Stimulated activated CD4-positive, alpha-beta T cell treated with anti-CD3 and anti-CD28 coated beads, Interleukin-12 subunit alpha, Interleukin-12 subunit beta, amount 100 ng/mL, for 24 hours (primary cell): ENCODE measurements at places on chromosomes 6 and 20.

DNA sequence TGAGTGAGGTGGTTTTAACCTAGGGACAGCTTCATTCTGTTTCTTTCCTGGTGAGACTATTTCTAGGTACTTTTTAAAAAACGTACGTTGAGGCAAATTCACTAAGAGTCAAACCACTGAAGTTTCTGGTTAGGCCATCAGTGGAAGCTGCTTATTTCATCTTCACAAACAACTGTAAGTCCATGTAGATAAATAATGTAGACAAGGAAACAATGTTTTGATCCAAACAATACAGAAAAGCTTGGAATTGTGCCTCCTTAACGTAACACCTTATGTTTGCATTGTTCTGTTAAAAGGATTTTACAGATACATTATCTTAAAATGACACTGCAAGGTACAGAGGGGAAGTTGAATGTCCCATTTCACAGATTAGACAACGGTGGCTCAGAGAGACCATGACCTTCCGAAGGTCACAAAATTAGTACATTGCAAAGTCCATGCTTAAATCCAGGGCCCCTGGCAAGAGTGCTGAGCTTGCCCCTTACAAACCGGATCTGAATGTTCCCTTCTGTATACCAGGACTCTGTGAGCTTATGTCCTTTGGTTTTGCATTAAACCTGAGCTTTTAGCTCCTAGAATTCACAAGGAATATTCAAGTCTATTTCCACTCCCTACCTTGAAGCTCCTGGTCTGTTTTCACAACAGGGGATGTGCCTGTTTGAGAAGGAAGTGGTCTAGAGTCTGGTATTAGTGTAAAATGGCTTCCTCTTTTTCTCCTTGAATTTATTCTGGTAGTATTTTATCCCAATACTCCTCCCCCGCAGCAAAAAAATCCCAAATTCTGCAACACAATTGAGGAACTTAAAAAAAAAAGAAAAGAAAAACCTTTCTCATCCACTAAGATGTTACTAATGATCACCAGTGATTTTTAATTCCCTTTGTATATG, 28.9 kb upstream of the ZNF217 start:
- DNase-seq: no peak

DNA sequence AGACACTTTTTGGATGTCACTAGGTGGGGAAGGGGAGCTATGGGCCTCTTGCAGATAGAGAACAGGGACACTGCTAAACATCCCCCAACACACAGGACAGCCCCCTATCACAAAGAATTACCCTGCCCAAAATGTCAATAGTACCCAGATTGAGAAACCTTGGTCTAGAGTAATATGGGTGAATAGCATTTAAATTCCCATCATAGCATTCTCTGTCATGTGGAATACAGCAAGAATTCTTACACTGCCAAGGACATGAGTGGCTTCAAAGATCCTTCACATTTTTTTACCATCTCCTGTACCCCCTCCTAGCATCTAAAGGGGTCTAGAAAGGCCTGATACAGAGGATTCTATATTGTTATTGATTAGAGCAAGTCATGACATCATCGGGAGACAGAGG, 83.1 kb upstream of the SSTR4 start:
- no peak for DNase-seq

DNA sequence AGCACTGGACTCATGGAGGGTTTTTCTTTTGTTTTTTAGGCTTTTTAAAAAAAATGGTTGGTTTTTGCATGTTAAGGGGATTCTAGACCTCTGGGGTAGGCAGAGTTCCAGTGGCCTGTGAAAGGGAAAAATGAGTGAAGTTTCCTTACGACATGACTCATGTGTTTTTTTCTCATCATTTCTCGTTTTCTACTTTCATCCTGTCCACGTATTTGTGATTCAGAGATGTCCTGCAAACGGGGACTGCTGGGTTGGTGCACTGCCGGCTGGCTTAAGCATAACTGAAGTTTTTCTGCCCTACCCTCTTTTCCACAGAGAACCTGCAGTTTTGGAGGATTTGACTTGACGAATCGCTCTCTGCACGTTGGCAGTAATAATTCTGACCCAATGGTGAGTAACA, 182.3 kb downstream of the SASH1 start:
- DNase-seq: no peak

DNA sequence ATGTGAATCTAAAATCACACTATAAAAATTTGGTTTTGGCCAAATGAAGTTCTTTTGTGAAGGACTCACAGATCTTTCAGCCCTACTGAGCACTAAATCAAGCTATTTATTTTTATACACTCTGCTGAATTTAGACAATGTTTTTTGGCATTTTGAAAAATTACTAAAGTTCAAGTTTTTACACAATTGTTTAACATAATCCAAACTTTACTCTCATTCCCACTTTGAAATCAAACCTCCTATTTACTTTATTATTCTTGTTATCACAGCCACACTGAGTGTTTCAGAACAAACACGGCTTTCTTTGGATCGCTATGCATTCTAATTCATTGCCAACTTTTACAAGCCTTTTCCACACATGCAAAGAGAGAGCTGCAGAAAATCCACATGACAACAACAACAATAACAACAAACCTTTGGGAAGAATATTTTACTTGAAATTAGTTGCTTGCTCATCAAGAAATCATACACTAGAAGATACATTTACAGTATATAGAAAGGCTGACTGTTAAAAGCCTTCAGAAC, 49.1 kb upstream of the TMEM30A start:
- no peak for DNase-seq

GRCh38 chr20:57396984-57397692, 5.9 kb downstream of the RBM38 start:
- no peak for DNase-seq

GRCh38 chr6:53514677-53515076, 30.2 kb downstream of the GCLC start:
- no peak for DNase-seq

- no peak for DNase-seq
These were observed 109.2 kb downstream of the FOXF2 start for GRCh38 chr6:1498491-1499113.

DNA sequence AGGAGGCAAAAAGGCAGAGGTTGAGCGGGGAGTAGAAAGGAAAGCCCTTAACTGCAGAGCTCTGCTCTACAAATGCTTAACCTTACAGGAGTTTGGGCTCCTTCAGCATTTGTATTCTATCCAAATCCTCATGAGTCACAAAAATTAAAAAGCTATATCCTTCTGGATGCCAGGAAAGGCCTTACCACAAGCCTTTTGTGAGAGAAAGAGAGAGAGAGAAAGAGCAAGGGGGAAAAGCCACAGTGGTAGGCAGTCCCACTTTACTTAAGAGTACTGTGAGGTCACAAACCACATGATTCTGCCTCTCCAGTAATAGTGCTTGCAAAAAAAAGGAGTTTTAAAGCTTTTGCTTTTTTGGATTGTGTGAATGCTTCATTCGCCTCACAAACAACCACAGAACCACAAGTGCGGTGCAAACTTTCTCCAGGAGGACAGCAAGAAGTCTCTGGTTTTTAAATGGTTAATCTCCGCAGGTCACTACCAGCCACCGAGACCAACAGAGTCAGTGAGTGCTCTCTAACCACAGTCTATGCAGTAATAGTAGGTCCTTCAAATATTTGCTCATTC, at the start of gene RUNX2:
RUNX2 (plus strand) TSS at position 375 of the 567 bp plus-strand sequence. CDS start 397 bp downstream, outside the sequence.
- no peak for DNase-seq

GRCh38 chr20:32664678-32665159, 9.0 kb downstream of the C20orf203 start:
- DNase-seq: no peak

GRCh38 chr6:34360556-34360955, 31.9 kb downstream of the NUDT3 start:
- DNase-seq: no peak

DNA sequence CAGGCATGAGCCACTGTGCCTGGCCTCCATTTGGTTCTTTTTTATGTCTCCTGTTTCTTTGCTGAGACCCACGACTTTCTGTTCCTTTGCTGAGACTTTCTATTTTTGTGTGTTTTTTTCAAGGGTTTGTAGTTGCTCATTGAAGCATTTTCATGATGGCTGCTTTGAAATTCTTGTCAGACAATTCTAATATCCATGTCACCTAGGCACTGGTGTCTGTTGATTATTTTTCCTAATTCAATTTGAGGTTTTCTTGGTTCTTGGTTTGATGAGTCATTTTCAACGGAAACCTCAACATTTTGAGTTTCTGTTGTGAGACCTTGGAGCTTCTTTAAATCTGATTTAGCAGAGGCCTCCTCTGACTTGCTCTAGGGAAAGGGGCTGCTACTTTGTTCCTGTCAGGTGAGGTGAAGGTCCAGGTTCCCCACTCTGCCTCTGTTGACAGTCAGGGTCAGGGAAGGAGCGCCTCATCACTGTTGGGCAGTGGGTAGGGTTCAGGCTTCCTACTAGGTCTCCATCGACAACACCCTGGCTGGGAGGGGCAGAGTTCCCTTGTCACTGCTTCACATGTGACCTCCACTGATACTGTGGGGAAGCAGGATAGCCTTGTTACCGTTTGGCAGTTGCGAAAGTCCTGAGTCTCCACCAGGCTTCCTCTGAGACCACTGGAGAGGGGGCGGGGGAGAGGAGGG, 67.2 kb upstream of the RNF24 start:
- DNase-seq: no peak

GRCh38 chr6:138339024-138339423, 38.7 kb upstream of the SMIM28 start:
- no peak for DNase-seq

DNA sequence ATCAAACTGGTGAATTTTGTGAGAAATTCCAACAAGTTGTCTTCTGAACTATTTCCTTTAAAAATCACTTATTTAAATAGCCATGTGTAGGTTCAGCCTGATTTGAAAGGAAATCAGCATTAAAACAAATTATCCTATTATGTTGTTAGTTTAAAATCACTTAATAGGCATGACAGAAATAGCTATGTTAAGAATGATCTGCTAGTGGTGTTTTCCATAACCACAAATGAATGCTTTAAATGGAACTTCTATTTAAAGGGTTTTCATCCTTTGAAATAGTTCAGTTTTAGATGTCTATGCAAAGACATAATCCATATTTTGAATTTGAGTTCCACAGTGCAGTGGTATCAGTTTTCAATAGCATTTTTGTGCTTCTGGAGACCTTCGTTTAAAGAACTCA, 120.1 kb downstream of the PLEKHG1 start:
- no peak for DNase-seq

DNA sequence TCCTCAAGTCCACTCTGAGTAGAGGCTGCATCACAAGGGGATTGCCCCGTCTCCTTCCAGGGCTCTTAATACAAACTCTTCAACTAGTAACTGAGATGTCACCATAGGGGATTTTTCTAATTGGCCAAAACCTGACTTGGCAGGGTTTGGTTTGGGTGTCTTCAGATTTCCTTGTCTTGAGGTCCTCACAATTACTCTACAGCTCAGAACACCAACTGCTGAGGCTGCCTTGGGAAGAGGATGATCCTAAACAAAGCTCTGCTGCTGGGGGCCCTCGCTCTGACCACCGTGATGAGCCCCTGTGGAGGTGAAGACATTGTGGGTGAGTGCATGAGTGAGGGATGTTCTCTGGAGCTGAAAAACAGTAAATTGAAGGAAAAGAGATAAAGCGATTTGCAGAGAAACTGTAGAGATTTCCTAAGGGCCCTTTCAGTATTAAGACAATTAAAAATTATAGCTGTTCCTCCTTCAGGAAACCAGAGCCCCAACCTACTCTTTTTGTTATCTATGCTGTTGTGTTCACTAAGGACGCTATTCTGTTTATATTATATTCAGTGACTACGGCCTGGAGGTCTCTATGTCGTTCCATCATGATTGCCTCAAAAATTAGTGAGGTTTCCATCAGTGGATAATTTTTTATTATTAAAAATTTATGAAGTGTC, at the start of gene HLA-DQA1:
HLA-DQA1 (plus strand) TSS at position 188 of the 662 bp plus-strand sequence; CDS start at position 241, 53 bp downstream.
- DNase-seq: no peak

GRCh38 chr6:63637865-63638445, 2.4 kb downstream of the PHF3 start:
- DNase-seq: no peak

GRCh38 chr6:43796903-43797890, 27.2 kb downstream of the VEGFA start:
- no peak for DNase-seq

- no peak for DNase-seq
These were observed 4.7 kb downstream of the ADA start for GRCh38 chr20:44646641-44647274.

DNA sequence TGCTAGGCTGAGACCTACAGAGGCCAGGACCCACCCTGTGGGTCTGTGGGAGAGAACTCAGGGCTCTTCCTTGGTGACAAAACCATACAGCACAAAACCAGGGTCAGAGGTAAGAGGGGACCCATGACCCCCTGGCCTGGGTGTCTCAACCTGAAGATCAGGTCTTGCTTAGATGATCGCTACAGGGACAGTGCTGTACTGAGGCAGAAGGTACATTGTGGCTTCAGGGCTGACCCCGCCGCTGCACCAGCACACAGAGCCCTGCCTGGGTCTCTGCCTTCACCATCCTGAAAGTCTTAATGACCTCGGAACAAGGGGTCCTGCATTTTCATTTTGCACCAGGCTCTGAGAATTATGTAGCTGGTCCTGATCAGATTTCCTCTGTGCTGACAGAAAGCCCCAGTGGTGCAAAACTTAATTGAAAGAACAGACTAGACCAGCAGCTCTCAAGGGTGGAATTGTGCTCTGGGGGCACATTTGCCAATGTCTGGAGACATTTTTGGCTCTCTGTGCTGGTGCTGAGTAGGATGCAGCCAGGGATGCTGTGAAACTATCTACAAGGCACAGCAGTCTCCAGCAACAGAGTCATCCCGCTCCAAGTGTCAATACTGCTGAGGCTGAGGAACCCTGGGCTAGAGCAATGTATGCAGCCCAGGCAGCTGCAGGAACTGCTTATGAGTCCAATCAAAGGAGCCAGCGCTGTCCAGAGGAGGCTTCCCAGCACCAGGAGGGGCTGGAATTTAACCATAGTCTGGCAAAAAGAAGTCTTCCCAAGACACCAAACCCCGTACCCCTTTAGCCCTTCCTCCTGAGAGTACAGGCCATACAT, 254.9 kb downstream of the ERMARD start:
- DNase-seq: no peak

DNA sequence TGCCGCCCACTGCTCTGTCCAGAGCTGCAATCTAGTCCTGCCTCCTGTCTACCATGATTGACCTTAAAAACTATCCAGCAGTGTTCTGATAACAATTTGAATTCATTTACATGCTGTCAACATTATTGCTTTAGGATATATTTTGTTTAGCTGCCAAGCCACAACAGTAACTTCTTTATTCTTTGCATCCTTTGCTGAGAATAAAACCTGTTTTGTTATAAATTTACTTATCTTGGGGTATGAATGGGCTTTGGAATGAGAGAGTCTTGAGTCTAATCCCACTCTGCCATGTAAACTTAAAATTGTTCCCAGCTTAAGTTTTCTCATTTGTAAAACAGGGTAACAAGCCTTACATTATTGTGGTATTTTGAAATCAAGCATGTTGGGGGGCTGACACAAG, 116.4 kb downstream of the FLRT3 start:
- no peak for DNase-seq

DNA sequence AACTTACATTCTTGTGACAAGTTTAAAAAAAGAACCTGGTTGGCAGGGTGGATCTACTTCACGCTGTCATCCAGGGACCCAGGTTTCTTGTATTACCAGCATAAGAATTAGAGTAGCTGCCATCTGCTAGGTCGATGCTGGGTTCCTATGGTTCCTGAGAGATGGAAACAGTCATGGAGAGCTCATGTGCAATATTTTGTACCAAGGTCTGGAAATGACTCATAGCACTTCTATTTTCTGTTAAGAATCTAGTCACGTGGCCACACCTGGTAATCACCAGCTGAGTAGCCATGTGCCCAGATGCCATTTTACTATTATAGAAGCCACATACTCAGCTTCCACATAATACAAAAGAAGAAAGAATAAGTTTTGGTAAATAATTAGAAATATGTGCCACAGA, 171.3 kb downstream of the CD83 start:
- DNase-seq: no peak

GRCh38 chr20:39009348-39009747, 47.2 kb downstream of the DHX35 start:
- no peak for DNase-seq
